Adipocyte (in vitro differentiated cells): ENCODE measurements at places on chromosomes 7 and 10.

GRCh38 chr10:49652421-49653272 is 26.8 kb upstream of the C10orf53 start:
- DNase-seq = no peak

GRCh38 chr7:22357311-22358175 is 589 bp upstream of the RAPGEF5 start:
- DNase-seq = no peak

GRCh38 chr10:14695847-14696480 is 78.7 kb downstream of the FAM107B start:
- DNase-seq = no peak

DNA sequence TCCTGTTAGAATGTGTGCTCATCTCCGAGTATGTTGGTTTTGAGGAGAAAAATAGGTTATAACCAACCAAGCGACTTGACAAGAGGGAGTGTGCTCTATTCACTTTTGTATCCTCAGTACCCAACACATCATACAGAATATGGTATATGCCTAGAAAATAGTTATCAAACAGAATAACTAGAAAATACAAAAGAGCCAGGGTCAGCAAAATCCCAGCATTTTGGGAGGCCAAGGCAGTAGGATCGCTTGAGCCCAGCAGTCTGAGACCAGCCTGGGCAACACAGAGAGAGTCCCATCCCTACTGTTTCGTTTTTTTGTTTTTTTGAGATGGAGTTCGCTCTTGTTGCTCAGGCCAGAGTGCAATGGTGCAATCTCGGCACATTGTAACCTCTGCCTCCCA is 257.9 kb downstream of the PARD3 start:
- DNase-seq = no peak

DNA sequence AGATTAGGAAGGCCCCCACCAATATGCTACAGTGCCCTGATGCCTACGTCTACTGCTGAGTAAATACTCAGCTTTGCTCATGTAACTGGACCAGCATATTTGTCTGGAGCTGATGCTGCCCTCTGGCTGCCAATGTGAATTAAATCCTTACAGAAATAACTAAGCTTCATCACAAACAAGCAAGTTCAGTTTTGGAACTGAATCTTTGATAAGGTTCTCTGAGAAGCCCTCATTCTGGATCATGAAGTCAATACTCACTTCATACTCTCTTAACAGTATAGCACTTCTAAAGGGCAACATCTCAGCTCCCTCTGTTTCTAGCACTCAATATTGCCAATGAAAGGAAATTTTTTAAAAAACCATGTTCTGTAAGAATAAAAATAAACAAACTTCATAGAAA is 246.7 kb downstream of the ETV1 start:
- DNase-seq = peak; percentile 74

GRCh38 chr10:51630640-51631005 is 68.8 kb downstream of the CSTF2T start:
- DNase-seq = no peak

- no peak for DNase-seq
Observed at GRCh38 chr7:155882596-155882995, 70.3 kb upstream of the SHH start.

DNA sequence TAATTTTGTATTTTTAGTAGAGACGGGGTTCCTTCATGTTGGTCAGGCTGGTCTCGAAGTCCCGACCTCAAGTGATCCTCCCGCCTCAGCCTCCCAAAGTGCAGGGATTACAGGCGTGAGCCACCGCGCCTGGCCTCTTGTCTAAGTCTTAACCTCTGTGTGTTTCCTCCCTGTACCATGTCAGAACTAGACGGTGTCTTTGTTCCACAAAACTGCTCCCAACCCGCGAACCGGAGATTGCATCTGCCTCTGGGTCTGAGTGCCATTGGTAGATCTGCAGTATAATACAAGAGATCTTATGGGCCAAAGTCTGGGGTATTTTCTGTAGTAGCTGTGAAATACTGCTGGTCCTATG is 1.3 kb upstream of the EEF1AKMT2 start:
- no peak for DNase-seq

DNA sequence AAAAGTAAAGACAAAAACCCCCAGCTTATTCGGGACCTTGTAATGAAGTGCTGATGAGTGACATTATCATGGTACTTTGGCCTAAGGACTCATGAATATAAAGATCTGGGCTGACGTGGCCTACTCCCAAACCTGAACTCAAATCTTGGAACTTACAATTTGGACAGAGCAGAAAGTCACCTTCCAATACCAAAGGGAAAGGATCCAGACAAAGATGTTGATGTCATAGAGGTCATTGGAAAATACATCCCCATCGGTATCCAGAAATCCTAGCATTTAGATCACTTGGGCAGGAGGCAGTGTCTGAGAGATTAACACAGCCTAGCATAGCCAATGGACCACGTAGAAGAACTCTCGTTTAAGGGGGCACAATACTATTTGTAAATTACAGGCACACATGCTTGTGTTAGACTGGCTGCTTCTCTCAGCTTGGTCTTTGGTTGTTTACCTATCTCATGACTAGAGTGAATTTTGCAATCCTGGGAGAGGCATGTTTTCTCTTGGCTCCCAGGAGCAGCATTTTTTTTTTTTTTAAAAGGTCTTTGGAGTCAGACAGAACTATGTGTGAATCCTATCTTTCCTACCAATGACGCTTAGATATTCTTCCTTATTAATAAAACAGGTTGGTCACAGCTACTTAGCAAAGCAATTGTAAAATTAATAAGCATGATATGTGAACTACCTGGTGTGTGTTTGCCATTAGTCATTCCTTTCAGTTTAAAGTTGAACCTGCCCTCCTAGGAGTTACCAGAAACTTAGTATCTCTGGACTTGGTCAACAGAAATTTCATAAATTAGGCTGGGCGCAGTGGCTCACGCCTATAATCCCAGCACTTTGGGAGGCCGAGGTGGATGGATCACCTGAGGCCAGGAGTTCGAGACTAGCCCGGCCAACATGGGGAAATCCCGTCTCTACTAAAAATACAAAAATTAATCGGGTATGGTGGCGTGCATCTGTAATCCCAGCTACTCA is 27.8 kb upstream of the MRPS33 start:
- DNase-seq = peak; percentile 28

DNA sequence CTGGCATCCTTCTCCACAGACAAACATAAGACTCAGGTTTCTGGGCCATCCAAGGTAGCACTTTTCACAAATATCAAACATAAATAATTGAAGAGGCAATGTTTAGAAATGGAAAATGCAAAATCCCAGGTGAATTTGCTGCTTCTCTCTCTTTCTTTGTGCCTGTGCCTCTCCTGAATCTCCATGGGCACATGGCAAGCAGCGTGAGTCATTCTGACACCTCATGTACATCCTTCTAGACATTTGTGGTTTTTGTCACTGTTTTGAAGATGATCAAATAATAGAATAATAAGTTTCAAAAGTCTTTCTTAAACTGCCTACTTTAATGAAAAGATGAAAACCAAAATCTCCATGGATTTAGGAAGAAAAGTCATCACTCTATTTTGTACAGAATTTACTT is 60.3 kb upstream of the RAB11FIP2 start:
- no peak for DNase-seq

GRCh38 chr7:123811056-123811455 is 33.9 kb upstream of the HYAL4 start:
- no peak for DNase-seq

- DNase-seq = no peak
Observed at GRCh38 chr7:114786455-114786854, 135.4 kb upstream of the MDFIC start.

- no peak for DNase-seq
Observed at GRCh38 chr7:11698384-11698871, 133.6 kb downstream of the THSD7A start.

DNA sequence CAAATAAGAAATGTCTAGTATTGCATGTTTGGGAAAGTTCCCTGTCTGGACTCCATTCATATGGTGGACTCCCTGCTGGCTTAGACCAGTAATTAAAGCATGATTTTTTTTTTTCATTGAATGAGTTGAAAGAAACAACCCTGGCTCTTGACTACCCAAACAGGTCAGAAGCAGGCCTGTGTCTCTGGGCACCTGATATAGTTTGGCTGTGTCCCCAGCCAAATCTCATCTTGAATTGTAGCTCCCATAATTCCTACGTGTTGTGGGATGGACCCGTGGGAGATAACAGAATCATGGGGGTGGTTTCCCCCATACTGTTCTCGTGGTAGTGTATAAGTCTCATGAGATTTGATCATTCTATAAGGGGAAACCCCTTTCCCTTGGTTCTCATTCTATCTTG is 206.2 kb downstream of the TMEM178B start:
- no peak for DNase-seq

- DNase-seq = no peak
Observed at GRCh38 chr7:50281680-50282445, 22.7 kb upstream of the IKZF1 start.

- DNase-seq = no peak
Observed at GRCh38 chr10:68561865-68562649, 1.9 kb downstream of the TET1 start.

GRCh38 chr7:44236333-44236728 is 35.6 kb downstream of the YKT6 start:
- DNase-seq = no peak

GRCh38 chr7:116236020-116236630 is 25.8 kb downstream of the TES start:
- DNase-seq = peak; percentile 86

GRCh38 chr7:51158211-51158610 is 158.4 kb downstream of the COBL start:
- no peak for DNase-seq

DNA sequence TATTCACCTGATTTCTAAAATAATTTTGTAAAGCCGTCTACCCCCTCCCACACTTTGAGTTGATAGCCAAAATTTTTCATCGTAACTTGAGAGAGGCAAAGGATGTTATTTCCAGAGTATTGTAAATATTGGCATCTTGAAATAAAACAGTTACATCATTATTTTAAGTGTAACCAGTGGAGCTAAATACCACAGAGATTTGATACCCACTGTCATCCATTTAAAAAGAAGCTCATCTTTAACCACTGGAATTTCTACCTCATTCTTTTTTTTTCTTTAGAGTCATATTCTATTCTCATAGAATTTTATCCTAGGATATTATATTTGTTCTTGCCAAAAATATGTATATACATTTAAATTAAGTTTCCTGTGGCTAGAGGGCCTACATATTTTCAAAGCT is 48.6 kb downstream of the CAMK1D start:
- peak; percentile 16 for DNase-seq

DNA sequence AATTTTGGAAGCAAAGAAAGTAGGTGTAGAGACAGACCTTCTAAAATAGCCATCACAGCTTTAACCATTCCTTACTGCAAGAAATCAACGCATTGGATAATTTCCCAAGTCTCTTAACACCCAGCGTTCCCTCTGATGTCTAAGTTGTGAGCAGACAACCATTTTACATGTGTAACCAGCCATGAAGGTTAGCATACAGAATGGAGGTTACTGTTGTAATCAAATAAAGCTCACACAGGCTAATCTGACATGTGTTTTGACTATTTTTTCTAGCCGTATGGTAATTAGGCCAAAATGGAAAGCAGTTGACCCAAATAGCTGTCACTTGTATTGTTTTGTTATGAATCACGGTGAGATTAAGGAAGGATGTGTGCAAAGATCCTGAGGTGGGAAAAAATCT is 336.4 kb downstream of the RNLS start:
- no peak for DNase-seq

DNA sequence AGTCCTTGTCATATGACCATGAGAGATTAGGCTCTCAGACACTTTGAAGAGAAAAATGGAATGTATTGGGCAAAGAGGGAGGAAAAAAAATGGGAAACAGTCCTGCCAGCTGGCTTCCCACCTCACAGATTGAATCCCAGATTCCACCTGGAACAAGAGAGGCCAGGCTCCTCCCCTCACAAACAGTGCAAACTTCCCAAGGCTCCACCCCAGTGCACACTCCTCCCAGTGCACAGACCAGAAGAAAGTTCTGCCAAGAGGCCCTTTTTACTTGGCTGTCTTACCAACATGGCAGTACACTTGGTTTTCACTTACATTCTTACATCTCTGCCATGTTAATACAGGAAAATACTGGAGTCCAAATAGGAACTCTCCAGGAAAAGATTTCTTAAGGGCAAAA is 202.3 kb downstream of the AHR start:
- no peak for DNase-seq

GRCh38 chr7:142329062-142329790 is 71.4 kb upstream of the PRSS58 start:
- DNase-seq = no peak

- no peak for DNase-seq
Observed at GRCh38 chr10:131653140-131653539, 247.7 kb upstream of the PPP2R2D start.

- no peak for DNase-seq
Observed at GRCh38 chr10:80442879-80443278, 11.2 kb upstream of the TSPAN14 start.

- DNase-seq = peak; percentile 39
Observed at GRCh38 chr10:76543655-76544054, 1094.0 kb downstream of the KCNMA1 start.

DNA sequence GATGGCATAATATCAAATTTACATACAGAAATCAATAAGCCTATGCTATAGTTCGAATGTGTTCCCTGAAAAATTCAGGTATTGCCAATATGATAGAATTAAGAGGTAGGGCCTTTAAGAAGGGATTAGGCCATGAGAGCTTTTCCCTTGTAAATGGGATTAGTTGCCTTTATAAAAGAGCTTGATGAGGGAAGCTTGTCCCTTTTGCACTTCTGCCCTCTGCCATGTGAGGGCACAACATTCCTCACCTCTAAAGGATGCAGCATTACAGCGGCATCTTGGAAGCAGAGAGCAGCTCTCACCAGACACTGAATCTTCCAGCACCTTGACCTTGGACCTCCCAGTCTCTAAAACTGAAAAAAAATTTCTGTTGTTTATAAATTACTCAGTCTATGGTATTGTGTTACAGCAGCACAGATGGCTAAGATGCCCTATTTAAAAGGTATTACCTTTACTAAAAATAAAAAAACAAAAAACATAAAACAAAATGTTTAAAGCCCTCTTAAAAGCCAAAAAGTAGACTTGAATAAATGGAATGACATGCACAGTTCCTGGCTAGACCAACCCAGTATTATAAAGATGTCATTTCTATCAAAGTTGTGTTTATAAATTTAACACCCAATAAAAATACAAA is 909.6 kb downstream of the REEP3 start:
- no peak for DNase-seq

DNA sequence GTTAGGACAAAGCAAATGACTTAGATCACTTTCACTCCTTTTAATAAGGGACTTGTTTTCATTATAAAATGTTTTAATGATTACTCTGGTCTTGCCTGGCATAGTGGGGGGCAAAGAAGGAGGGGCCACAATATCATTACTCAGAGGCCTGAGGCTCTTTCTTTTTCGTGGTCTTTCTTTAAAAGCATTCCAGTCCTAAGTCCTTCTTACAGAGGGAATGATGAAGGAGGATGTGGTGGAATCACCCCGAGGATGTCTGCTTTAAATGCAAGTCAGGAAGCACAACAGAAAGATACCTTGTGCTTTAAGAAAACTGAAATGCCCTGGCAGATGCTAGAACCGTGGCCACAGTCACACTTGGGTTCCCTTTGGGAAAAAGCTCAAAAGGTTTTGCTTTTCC is 379.1 kb downstream of the INHBA start:
- DNase-seq = no peak

- DNase-seq = no peak
Observed at GRCh38 chr7:135490783-135491182, 19.1 kb downstream of the CNOT4 start.
